Fibroblast of gingiva (primary cell): ENCODE measurements at places on chromosomes 12 and 14.
A peak's percentile ranks its signal among the peaks of the same experiment; 100 is the strongest.

DNA sequence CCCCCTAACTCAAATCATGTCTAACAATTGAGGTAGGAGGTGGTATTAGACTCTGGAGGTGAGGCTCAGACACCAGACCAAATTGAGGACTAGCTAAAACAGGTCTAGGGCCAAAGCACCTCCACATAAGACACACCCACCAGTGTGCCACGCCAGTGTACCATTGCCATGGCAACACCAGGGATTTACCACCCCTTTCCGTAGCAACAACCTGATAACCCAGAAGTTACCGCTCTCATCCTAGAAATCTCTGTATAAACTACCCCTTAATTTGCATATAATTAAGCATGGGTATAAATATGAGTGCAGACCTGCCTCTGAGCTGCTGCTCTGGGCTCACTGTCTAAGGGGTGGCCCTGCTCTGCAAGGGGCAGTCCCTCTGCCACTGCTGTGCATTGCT, 57.4 kb upstream of the PPP2R5C start:
- DNase-seq, result no peak

GRCh38 chr12:46490635-46491034, 118.1 kb upstream of the SLC38A2 start:
- peak; percentile 69 for DNase-seq

GRCh38 chr14:55092341-55092740, 36.7 kb upstream of the LGALS3 start:
- peak; percentile 83 for DNase-seq

DNA sequence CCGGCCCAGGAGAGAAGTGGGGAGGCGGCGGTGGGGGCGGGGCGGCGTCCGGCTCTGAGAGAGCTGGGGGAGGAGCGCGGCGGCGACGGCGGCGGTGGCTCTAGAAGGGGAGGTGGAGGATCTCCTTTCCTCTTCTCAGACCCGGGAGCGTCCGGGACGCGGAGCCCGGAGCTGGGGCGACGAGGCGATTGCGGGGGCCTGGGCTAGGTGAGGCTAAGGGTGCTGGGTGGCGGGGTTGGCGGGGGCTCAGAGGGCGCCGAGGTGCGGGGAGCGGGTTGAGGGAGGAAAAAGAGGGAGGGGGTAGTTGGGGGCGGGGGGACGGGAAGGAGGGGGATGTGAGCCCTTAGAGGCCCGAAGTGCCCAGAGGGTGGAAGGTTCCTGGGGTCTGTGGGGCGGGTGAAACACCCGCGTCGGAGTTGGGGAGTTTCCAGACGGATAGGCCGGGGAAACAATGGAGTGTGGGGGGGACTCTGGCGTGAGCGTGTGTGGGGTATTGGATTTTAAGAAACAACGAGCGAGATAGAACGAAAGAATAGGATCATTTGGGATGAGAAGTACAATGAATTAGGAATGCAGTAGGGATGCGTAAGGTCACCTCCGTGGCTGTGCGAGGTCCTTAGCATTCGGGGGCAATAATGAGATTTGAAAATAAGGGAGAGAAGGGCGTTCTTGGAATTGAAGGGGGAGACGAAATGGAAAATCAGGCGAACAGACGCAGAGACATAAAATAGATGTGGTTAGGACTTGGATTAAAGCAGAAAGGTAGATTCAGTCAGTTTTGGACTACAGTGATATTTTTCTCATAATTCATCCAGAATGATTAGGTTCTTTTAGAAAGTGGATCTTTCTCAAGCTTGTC, at the start of gene SPATS2:
SPATS2 (plus strand) TSS at position 82 of the 859 bp plus-strand sequence. CDS start 93,551 bp downstream, outside the sequence.
- no peak for DNase-seq

- DNase-seq, result no peak
Measured at GRCh38 chr12:82210882-82211281, 147.3 kb downstream of the CCDC59 start.

DNA sequence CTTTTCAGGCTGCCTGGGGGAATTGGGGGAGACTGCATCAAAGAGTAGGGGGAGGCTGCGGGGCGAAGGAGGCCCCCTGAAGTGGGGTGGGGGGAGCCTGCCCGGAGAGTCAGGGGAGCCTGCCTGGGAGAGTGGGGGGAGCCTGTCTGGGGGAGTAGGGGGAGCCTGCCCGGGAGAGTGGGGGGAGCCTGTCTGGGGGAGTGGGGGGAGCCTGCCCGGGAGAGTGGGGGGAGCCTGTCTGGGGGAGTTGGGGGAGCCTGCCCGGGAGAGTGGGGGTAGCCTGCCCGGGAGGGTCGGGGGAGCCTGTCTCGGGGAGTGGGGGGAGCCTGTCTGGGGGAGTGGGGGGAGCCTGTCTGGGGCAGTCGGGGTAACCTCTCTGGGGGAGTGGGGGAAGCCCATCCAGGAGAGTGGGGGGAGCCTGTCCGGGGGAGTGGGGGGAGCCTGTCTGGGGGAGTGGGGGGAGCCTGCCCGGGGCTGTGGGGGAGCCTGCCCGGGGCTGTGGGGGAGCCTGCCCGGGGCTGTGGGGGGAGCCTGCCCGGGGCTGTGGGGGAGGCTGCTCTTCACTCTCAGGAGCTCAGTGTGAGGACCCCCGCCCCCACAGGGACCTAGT, 6.5 kb upstream of the DEGS2 start:
- no peak for DNase-seq

DNA sequence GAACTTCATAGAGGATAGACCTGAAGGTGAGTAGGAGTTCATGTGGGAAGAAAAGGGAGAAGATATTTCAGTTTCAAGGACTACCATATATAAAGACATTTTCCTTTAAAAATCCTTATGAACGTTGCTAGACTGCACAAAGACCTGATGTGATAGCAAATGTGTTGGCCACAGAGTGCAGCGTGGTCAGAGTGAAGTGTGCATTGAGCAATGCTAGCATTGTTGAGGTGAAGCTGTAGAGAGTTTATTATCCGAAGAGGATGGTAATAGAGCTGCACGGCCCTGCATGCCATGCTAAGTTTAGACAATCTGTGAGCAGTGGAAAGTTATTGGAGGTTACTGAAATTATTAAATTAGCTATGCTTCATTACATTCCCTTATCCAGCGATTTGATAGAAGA, 413.0 kb downstream of the CCDC91 start:
- DNase-seq, result no peak

GRCh38 chr12:110906083-110906482, 14.3 kb downstream of the MYL2 start:
- no peak for DNase-seq

- no peak for DNase-seq
Measured at GRCh38 chr12:121196902-121197301, 13.0 kb upstream of the P2RX4 start.

DNA sequence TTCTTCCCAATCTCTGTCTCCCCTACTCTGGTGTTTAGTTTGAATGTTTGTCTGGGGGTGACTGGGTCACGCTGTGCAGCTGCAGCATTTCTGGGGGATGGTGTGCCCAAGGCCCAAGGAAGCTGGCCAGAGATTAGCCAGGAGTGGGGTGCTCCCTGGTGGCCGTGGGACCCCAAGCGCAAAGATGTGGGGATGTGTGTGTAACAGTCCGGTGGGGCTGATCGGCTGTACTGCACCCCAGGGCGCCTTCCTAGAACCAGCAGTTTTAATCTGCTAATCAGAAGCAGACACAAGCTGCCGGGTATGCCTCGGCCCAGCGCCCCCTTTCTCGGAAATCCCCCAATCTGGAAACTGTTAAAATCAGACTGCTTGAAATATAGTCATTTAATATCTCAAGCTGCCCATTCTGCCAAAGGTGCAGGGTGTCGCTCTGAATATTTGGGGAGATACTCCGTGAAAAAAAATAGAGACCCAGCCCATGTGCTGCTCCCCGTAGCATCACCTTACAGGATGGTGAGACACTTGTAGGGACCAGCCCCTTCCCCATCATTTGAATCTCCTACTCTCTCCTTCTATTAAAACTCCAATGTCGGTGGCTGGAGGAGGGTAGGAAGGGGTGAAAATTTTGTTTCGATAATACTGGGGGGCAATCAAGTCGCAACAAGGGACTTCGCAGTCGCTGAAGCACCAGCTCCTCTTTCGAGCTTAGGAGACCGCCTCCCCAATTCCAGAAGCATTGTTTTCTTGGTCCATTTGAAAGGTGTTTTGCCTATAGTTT, 4.3 kb downstream of the HOXC9 start:
- no peak for DNase-seq

GRCh38 chr12:2261708-2262107, 208.9 kb downstream of the CACNA1C start:
- DNase-seq, result no peak

- no peak for DNase-seq
Measured at GRCh38 chr12:111260732-111261131, 108.2 kb downstream of the PHETA1 start.

GRCh38 chr14:68328509-68328908, 464.4 kb downstream of the ZFP36L1 start:
- no peak for DNase-seq

GRCh38 chr14:72215080-72215479, 282.9 kb downstream of the RGS6 start:
- DNase-seq, result no peak

- DNase-seq, result no peak
Measured at GRCh38 chr12:124010687-124011086, 37.7 kb downstream of the ZNF664 start.

GRCh38 chr12:30696486-30696885, 817 bp upstream of the IPO8 start:
- DNase-seq, result no peak

DNA sequence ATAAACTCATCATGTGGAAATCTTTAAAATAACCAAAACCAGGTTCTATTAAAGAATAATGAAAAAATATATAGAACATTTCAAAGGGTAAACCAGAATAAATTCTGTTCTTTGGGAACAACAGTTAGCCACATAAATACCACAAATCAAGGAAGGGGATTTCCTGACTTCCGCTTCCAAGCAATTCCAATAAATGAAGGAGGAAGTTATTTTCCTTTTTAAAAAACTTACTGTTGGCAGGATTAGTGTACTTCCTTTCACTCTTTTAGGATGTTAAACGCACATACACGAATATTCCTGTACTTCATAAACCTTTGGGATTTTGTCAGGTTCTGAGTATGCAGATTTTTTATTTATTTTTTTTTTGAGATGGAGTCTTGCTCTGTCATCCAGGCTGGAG, 13.7 kb upstream of the LIMA1 start:
- DNase-seq, result no peak

DNA sequence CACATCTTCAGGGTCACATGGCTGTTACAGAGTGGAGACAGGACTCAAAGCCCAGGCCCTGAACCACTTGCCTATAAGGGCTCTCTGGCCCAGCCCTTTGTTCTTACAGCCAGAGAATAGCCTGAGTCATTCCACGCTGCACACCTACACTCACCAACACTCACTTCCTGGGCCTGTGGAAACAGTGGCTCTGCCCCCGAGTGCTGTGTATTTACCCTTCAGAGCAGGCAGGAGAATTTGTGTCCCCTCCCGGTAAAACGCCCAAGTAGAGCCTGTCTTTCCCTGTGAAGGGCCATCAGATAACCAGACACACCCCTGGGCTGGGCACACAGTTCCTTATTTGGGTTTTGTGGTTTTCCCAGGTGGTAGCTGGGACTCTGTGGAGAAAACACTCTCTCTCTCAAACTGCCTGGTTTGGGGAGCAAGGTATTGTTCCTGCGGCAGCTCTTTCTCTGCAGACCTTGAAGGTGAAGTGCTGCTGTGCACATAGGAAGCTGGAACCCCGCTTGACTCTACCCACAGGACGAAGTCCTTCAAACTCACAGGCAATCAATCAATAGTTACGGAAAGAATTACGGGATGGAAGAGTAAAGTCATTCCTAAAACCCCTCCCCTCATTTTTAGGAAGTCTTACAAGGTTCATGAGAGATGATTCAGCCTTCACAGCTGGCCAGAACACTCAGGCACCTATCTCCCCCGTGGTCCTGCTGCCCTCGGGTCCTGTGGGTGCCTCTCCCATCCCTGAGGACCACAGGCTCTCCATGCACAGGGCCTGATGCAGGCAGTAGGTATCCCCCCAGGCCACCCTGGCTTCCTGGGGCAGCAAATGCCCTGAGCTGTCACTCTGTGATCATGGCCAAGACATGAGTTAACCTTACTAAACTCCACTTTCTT, 20.3 kb downstream of the FIGNL2 start:
- no peak for DNase-seq
